ENCODE measurements at places on chromosomes 2 and 18. TPM values are rescaled to one million over a fixed set of nuclear protein-coding genes. Genes with fewer than 3 reads are reported as not detected.

DNA sequence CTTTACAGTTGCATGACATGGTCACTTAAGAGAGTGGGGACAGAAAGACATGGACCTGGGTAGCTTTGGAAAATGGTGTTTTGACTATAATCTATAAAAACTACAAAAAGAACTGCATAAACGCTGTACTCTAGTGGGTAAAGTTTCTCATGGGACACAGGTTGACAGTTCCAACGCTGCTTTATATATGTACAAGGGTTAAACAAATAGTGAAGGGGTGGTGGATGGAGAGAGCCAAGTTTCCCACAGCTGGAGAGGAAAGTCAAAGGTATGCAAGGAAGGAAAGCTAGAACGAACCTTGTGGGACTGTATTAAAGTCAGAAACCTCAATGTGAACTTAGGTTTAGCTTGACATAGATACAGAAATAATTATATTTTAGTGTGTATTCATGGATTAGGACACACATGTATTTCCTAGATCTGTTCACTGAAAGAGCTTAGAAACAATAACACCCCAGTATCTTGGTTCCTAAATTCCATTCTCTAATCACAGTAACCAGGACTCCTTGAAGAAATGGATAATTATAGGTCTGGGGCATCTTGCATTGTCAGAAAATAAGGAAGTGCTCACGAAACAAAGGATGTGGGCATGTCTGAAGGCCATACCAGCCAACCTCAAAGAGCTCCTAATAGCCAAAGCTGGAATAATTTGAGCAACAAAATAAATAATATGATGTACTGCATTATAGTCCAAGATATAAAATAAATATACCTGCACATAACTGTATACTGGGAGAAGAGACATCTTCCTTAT, 28.8 kb downstream of the TANC1 start:
- no peaks in the 10 kb centered on the region for H3K36me3 ChIP-seq
- DNase-seq: no peak
- H3K27me3 ChIP-seq: no peaks in the 10 kb centered on the region
- H3K4me3 ChIP-seq: no peak overlapping the region
- H3K4me1 ChIP-seq: peaks cover 53% of the 10 kb centered on the region

GRCh38 chr2:164514491-164514890, 106.8 kb downstream of the GRB14 start:
- H3K27ac ChIP-seq: peak overlapping the region; percentile 72
- peaks cover 6% of the 10 kb centered on the region for H3K4me1 ChIP-seq
- DNase-seq: peak; percentile 57
- no peaks in the 10 kb centered on the region for H3K36me3 ChIP-seq

Gene MARCO
- total RNA-seq: not detected

- H3K36me3 ChIP-seq: no peaks in the 10 kb centered on the region
- no peak for DNase-seq
- H3K27me3 ChIP-seq: no peaks in the 10 kb centered on the region
- H3K4me1 ChIP-seq: no peaks in the 10 kb centered on the region
- no peak overlapping the region for H3K27ac ChIP-seq
These were observed 10.5 kb downstream of the CYP27A1 start for GRCh38 chr2:218792433-218792832.

Gene EDAR
- total RNA-seq: 0.12 TPM

GRCh38 chr18:67010919-67011318, 407.0 kb upstream of the CDH19 start:
- DNase-seq: no peak
- H3K27me3 ChIP-seq: no peaks in the 10 kb centered on the region
- H3K4me3 ChIP-seq: no peak overlapping the region
- no peaks in the 10 kb centered on the region for H3K4me1 ChIP-seq
- no peaks in the 10 kb centered on the region for H3K36me3 ChIP-seq

DNA sequence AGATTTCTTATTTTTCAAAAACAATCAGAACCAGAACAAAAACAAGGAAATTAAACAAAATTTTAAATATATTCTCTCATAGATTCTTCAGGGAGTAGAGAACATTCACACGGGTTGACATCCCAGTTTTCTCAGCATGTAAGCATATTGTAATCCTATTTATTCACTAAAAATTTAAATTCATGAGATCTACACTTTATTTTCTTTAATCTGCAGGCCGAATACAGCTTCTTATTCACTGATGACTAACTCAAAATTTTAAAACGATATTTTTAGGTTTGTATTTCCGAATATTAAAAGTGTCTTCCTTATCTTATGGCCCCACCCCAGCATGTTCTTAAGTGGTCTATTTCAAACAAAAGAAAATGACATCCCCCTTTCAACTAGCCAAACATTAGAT, 262.4 kb downstream of the MEIS1 start:
- H3K27ac ChIP-seq: peak overlapping the region; percentile 7
- H3K27me3 ChIP-seq: no peaks in the 10 kb centered on the region
- H3K4me3 ChIP-seq: no peak overlapping the region
- DNase-seq: no peak
- H3K4me1 ChIP-seq: peaks cover 38% of the 10 kb centered on the region

GRCh38 chr2:30162806-30163205, 16.0 kb downstream of the YPEL5 start:
- peaks cover 3% of the 10 kb centered on the region for H3K4me1 ChIP-seq
- H3K27me3 ChIP-seq: no peaks in the 10 kb centered on the region
- no peak overlapping the region for H3K4me3 ChIP-seq
- H3K27ac ChIP-seq: no peak overlapping the region
- no peak for DNase-seq

GRCh38 chr2:221671515-221671914, 99.4 kb upstream of the EPHA4 start:
- H3K36me3 ChIP-seq: no peaks in the 10 kb centered on the region
- peak; percentile 19 for DNase-seq
- H3K4me1 ChIP-seq: no peaks in the 10 kb centered on the region

GRCh38 chr18:74116633-74117554, 30.7 kb downstream of the FBXO15 start:
- no peaks in the 10 kb centered on the region for H3K36me3 ChIP-seq
- H3K4me3 ChIP-seq: no peak overlapping the region
- H3K27ac ChIP-seq: no peak overlapping the region
- H3K4me1 ChIP-seq: no peaks in the 10 kb centered on the region
- peak; percentile 58 for DNase-seq
- H3K27me3 ChIP-seq: no peaks in the 10 kb centered on the region

- no peaks in the 10 kb centered on the region for H3K36me3 ChIP-seq
- peak overlapping the region; percentile 86 for H3K4me3 ChIP-seq
- DNase-seq: peak; percentile 64
- no peaks in the 10 kb centered on the region for H3K27me3 ChIP-seq
- H3K27ac ChIP-seq: peak overlapping the region; percentile 91
These were observed 615 bp downstream of the ADNP2 start for GRCh38 chr18:80109676-80110078.

- DNase-seq: no peak
- H3K27ac ChIP-seq: no peak overlapping the region
- no peaks in the 10 kb centered on the region for H3K27me3 ChIP-seq
- no peaks in the 10 kb centered on the region for H3K36me3 ChIP-seq
- H3K4me3 ChIP-seq: no peak overlapping the region
- H3K4me1 ChIP-seq: no peaks in the 10 kb centered on the region
These were observed 246.6 kb downstream of the SS18 start for GRCh38 chr18:25843791-25844190.

Gene ROCK1
- 42.1 TPM for total RNA-seq

DNA sequence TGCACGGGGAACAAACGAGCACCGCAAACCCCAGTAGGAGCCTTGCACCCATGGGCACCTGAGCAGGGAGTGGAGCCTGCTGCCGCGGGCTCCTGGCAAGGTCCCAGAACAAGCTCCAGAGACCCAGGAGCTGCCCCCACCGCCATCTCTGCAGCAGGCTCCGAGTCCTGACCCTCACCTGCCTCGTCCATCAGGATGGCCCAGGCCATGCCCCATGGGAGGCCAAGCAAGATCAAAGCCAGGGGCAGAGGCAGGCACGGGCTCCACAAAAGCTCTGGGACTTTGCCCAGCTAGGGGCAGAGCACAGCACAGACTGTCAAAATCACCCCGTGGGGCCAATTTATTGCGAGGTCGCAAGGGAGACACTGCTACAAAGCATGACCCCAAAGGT, 43.6 kb downstream of the GPC1 start:
- H3K36me3 ChIP-seq: no peaks in the 10 kb centered on the region
- no peak overlapping the region for H3K4me3 ChIP-seq
- H3K4me1 ChIP-seq: no peaks in the 10 kb centered on the region
- H3K27me3 ChIP-seq: no peaks in the 10 kb centered on the region
- H3K27ac ChIP-seq: no peak overlapping the region
- DNase-seq: no peak

GRCh38 chr2:237184919-237185552, 99.3 kb downstream of the COPS8 start:
- H3K27me3 ChIP-seq: no peaks in the 10 kb centered on the region
- no peaks in the 10 kb centered on the region for H3K36me3 ChIP-seq
- H3K4me3 ChIP-seq: no peak overlapping the region
- no peak for DNase-seq
